Activated T-cell treated with anti-CD3 and anti-CD28 coated beads for 24 hours (primary cell): ENCODE measurements at places on chromosomes 7 and 10.

- no peak for DNase-seq
These were observed 357.7 kb downstream of the FGFR2 start for GRCh38 chr10:121240556-121240955.

DNA sequence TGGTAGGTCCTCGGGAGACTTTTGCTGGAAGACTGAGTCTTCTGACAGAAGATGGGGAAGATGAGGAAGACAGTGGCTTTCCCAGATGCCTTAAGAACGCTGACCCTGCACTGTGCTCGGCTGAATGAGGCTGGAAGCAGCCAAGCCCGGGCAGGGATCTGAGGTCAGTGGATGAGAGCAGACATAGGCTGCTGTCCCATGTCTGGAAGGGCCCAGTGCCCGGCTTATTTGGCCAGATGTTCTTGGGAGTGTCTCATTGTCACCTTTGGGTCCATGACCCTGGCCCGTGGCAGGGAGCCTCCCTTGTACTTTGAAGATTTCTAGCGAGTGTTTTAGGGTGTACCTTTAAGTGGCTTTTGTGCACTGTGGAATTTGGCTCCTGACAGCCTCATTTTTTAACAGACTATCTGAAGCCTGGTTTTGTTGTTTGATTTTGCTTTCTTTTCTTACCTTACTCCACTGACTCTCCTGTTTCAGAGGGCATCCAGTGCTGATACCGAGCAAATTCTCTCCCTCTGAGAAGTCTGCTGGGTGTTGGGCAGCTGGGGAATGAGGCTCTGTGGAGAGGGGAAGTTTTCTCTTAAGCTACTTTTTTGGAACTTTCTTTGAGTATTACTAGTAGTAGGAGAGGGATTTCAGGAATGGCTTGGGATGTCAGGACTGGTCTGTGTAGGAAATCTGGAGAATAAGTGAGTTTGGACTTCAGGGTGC is 61.4 kb downstream of the CREB5 start:
- no peak for DNase-seq

DNA sequence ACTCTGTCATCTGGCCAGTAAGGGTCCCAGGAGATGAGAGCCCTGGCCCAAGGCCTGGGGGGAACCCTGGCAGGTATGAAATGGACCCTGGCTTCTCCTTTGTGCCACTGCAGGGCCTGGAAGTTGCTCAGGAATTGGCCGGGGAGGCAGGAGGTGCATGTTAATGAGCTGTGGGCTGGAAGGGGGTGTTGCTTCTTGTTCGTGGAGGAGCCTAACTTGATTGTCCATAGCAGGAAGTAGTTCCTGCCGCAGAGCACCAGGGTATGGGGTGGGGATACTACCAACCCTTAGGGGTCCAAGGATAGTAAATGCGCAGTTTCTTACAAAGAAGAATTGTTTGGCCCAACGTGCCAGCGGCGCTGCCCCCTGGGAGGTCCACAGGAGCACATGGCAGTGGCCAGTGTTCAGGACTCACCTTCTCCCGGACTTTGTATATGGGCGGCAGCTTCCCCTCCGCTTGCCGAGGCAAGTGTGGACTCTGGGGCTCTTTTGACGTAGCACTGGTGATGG is 21.5 kb downstream of the TEX36 start:
- DNase-seq = no peak

DNA sequence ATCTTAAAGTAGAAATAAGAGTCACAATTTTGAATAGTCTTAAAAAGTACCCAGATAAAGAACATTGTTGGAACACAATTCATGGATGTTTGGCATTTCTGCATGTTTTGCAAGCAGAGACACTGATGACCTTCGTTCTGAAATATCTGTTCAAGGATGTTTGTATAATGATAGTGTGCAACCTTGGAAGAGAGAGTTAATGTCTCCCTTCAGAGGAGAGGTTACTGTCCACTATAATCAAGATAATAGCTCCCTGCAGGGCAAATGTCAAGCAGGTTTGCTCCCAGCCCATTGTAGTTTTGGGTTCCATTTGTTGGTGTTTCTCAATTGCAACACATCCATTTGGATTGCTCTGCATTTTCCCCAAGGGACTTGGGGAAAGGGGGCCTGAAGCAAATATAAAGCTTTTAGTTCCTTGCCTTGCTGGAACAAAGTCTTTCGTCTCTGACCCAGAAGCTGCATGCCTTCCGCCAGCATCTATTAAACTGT is 45.2 kb downstream of the COL1A2 start:
- no peak for DNase-seq

- DNase-seq = no peak
These were observed 76.0 kb downstream of the GPR141 start for GRCh38 chr7:37759526-37759925.
